ENCODE measurements at places on chromosomes 5 and 9.
A peak's percentile ranks its signal among the peaks of the same experiment; 100 is the strongest.

DNA sequence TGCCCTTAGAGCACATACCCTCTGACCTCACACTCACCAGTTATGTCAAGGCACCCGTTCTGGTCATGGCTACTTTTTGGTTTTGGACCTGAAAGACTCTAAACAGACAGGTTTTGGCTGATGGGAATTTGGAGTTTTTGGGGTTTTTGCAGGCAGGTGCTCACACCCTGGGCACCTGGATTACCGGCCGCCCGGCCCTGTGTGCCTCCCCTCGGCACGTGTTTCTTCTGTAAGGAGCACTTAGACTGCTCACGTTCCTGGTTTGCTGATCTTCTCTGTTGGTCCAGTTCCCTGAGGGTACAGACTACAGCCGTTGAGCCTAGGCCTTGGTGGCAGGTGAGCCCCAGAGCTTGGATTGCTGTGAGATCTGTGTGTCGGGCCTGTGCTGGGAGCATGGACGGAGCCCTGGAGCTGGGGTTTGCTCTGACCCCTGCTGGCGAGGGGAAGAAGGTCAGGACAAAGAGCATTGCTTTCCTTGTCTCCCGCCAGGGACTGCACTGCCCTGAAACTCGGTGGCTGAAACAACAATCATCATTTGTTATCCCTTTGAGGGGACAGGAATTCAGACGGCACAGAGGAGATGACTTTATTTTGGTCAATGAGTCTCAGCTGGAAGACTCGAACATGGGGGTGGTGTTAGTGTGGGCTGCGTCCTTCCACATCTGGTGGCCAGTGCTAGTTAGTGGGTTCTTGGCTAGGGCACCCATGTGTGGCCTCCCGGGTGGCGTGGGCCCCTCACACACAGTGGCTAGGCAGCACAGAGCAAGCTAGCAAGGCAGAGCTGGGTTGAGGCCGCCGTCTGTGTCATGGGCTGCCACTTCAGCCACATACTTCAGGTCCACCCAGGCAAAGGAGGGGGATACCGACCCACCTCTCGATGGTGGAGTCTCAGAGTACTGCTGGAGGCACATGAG is 76.4 kb downstream of the EHMT1 start:
- DNase-seq, result peak; percentile 75

- no peak for DNase-seq
These were observed 28.1 kb upstream of the ZNF462 start for GRCh38 chr9:106834888-106835287.

GRCh38 chr9:99119976-99120655 is 15.2 kb downstream of the TGFBR1 start:
- DNase-seq, result no peak

GRCh38 chr5:118646917-118647316 is 341.4 kb downstream of the DTWD2 start:
- no peak for DNase-seq

GRCh38 chr5:52837068-52837467 is 49.4 kb downstream of the ITGA1 start:
- no peak for DNase-seq
